ENCODE measurements at places on chromosomes 11 and 22.

GRCh38 chr11:14969901-14970323 is 2.2 kb downstream of the CALCA start:
- no peak for DNase-seq

DNA sequence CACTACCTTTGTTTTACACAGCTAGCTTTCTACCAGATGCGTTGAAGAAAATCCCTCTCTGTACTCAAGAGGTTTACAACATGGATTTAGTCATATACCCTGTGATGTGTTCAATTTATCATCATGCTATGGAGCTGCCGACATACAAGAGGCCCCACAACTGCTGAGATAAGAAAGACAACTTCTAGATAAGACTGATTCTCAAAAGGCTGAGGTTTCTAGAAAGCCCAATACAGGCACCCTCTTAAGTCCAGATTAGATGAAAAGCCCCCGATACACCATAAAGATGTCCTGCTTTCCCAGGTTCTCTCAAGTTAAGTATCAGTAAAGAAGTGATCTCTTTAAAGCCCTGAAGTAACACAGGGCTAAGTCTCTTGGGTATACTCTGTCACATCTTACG is 14.3 kb downstream of the MTCH2 start:
- DNase-seq = no peak

GRCh38 chr11:19818619-19819018 is 106.0 kb downstream of the NAV2 start:
- DNase-seq = no peak

DNA sequence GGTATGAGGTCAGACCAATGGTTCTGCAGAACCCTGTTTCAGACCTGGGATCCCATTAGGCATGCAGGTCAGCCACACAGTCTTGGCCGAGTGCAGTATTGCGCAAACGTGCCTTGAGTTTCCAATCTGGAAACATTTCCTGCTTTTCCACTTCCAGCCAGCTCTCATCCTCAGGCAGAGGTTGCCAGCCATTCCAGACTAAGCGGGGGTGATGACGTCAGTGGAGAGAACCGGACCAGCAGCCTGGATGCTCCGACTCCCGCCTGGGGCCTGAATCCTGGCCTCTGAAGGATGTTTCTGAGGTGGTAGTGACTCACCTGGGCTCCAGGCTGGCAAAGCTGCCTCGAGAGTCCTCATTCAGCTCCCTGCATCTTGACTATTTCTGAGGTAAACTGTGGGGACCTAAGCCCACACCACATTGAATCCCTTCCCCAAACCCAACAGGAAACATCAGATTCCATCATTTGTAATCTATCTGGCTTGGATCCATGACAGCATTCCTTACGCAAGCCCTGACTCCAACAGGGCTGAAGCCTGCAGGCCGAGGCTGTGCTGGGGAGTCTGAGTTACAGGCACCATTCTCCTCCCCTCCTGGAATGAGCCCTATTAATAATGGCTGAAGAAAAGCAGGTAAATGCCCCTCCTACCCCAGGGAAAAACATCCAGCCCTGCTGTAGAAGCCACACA is 83.0 kb downstream of the ABTB2 start:
- no peak for DNase-seq

DNA sequence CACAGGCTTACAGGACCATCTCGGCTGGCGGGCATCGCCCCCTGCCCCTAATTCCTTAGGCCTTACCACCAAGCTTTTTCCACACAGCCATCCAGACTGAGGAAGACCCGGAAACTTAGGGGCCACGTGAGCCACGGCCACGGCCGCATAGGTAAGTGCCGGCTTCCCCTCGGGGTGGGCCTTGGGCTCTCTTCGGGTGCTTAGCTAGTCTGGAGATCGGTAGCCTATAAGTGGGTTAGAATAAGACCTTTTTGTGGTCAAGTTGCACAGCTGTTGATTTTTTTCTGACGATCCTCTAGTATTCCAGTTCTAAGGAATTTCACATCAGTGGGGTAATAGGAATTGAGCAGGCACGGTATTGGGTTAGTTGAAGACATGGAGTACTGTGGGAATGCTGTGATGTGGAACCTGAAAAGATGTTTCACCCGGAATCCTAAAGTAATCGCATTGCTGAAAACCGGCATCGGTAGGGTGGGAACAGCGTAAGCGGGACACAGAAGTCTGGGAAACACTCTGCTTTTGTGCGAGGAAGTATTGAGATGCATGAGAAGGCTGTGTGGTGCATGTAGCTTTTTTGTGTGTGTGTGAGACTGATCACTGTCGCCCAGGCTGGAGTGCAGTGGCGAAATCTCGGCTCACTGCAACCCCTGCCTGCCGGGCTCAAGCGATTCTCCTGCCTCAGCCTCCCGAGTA is 669 bp downstream of the RPL27A start:
- no peak for DNase-seq
